ENCODE measurements at places on chromosomes 6 and 20.

DNA sequence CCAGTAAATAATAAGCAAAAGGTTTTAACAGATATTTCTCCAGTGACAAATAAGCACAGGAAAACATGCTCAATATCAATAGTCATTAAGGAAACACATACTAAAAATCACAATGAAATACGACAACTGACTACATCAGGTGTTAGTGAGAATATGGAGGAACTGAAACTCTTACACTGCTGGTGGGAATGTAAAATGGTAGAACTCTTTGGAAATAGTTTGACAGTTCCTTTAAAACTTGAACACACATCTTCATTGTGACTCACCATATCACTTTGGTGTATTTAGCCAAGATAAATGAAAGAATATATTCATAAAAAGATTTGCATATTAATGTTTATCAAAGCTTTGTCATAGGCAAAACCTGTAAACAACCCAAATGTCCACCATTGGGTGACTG is 11.3 kb upstream of the MAP3K5 start:
- no peak for DNase-seq

DNA sequence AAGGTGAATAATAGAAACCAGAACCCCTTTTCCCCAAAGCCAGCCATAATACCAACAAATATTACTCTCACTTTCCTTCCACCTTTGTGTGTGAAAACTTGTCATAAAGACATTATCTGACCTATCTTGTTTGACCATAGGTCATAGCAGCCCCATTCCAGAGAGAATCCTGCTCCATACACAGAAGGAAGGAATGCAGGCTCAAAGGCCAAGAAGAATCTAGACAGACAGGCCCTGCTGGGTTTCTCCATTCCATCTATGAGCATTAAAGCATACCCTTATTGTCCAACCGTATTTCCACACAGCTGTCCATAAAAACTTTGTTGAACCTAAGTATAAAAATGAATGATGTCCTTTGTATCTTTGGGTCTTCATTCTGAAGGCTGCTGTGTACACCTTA is 40.7 kb upstream of the KCNK5 start:
- no peak for DNase-seq

DNA sequence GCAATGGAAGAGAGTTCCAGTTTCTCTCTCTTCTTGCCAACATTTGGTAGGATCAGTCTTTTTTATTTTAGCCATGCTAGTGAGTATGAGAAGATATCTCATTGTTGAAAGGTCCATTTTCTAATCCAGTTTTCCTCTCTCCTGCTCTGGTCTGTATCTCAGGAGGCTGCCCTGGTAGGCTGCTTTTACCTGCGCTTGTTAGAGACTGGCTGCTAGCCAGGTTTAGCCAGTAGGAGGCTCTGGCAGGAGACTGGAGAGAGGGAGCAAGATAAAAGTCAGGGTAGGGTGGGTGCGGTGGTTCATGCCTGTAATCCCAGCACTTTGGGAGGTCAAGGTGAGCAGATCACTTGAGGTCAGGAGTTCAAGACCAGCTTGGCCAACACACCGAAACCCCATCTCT is 68.6 kb upstream of the FOXP4 start:
- DNase-seq = no peak

DNA sequence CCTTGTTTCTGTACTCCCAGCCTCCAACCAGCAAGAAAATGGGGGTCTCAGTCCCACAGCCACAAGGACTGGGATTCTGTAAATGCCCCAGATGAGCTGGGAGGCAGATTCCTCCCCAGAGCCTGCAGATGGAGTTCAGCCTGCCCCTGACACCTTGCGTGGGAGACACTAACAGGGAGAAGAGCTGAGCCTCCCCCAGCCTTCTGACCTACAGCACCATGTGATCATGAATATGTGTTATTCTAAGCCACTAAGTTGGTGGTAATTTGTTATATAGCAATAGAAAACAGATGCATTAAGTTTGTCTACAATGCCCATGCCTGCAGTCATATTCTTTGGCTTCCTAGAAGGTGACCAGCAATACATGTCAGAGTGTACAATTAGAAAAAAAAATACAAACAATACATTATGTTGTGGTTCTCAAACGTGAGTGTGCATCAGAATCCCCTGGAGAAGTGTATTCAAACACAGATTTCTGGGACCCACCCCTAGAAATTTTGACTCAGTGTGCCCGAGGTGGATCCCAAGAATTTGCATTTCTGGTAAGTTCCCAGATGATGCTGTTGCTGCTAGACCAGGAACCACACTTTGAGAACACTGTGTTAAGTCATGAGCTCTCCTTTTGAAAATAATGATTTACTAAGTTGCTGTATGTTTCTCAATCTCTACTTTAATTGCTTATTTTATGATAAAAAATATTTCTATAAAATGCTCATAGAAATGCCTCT is 39.9 kb downstream of the SLC22A3 start:
- DNase-seq = no peak

- no peak for DNase-seq
Measured at GRCh38 chr6:158194487-158195280, 26.5 kb downstream of the GTF2H5 start.

- no peak for DNase-seq
Measured at GRCh38 chr6:41558033-41558807, 12.0 kb downstream of the FOXP4 start.

GRCh38 chr20:61299104-61299503 is 47.0 kb downstream of the CDH4 start:
- no peak for DNase-seq

- no peak for DNase-seq
Measured at GRCh38 chr20:6185268-6185667, 62.4 kb upstream of the FERMT1 start.

DNA sequence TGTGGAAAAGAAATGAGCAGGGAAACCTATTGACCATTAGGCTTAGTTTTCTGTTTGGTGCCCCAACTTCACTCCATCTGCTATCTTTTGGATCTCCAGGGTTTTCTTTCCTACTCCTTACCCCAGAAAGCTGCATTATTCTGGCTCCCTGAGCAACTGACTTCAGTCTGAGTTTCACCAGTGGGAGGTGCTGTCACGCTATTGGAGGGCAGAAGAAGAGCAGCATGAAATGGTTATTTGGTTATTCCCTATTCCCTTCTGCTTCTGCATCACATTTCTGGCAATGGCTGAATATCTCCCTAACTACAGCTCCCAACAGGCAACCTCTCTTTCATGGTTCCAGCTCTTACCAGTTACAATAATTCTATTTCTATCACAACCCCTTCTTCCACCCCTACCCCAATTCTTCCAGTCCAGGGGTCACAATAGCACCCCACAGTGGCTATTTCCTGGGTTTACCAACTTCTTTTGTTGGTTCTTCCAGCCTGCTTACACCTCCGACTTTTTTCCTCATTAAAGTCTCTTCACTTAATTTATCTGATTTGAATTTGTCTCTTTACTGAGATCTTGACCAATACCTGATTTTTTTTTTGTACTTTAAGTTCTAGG is 311.5 kb downstream of the PLCB1 start:
- DNase-seq = peak; percentile 40
